ENCODE measurements at places on chromosomes 16 and 17. TPM values are rescaled to one million over a fixed set of nuclear protein-coding genes. Genes with fewer than 3 reads are reported as not detected.

The CNTD1 gene
- polyA plus RNA-seq, result 0.02 TPM

The NOG gene
- polyA plus RNA-seq, result 5.4 TPM

The PRCD gene
- polyA plus RNA-seq, result 0.93 TPM

The CBX2 gene
- 3.5 TPM for polyA plus RNA-seq

The KLHL10 gene
- polyA plus RNA-seq, result not detected

The CDR2L gene
- polyA plus RNA-seq, result 8.6 TPM

The TMEM220 gene
- 2.0 TPM for polyA plus RNA-seq

The KRTAP4-3 gene
- polyA plus RNA-seq, result not detected

The KRT33B gene
- polyA plus RNA-seq, result 0.57 TPM

The PRSS22 gene
- polyA plus RNA-seq, result 2.2 TPM

The MYH1 gene
- polyA plus RNA-seq, result not detected

The OGFOD1 gene
- polyA plus RNA-seq, result 29.7 TPM

The ASIC2 gene
- 0.04 TPM for polyA plus RNA-seq

The GPR142 gene
- polyA plus RNA-seq, result not detected
